ENCODE measurements at places on chromosomes 16 and 17.
A peak's percentile ranks its signal among the peaks of the same experiment; 100 is the strongest.

DNA sequence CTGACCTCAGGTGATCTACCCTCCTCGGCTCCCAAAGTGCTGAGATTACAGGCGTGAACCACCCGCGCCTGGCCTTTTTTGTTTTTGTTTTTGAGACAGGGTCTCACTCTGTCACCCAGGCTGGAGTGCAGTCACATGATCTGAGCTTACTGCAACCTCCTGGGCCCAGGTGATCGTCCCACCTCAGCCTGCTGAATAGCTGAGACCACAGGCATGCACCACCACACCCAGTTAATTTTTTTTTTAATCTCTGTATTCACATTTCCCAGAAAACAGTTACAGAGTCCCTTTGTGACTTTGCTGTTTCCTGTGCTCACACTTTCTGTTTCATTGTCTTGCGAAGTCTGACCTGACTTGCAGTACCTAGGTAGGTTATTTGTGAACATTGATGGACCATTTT, 2.7 kb downstream of the CLUAP1 start:
- peak; percentile 69 for DNase-seq

DNA sequence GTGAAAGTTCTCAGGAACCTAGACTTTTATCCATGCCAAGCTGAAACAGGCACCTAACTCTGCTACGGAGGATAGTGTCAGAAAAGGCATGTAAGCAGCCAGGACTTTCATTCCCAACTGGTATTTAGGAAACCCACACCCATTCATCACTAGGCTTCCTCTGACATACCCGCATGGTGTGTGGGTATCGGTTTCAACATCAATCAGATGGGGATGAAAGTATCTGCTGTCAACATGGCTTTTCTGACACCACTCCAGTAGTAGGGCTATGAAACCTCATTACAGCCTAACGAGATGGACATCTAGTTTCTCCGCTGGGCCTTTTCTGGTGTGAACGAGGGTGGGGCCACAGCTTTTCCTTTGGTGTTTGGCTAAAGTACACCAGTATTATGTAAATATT, 1178.3 kb downstream of the CDH11 start:
- no peak for DNase-seq

DNA sequence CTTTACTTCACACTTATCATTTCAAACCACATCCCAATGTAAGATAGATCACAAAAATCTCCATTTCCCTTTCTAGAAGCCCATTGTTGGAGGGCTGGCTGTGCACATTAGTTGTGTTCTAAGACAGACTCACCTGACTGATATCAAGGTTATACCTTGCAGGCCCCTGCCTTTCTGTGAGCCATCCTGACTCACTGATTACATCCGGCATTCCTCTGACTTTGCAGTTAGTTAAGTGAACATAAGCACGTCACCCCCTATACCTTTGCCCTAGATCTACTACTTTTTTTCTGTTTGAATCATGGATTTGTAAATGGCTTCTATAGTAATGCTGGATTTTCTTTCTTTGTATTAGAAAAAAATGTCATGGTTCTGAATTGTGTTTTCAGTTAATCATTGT, 78.3 kb downstream of the TANGO6 start:
- DNase-seq, result no peak

- no peak for DNase-seq
These were observed 612.6 kb upstream of the C16orf82 start for GRCh38 chr16:26454102-26454501.

DNA sequence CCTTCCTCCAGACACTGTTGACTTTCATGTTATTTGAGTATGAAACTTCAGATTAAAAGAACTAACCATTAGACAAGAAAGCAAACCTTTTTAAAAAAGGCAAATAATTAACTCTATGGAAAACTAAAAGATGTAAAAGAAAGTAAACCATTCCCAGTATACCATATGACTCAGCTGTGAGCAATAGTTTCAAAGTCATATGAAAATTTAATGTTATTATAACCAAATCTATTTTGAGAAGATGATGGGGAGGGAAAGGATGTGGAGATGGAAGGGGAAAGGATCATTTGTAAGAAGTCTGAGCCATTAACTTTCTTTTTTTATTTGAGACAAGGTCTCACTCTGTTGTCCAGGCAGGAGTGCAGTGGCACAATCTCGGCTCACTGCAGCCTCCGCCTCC, 131.8 kb downstream of the IRX5 start:
- DNase-seq, result no peak

DNA sequence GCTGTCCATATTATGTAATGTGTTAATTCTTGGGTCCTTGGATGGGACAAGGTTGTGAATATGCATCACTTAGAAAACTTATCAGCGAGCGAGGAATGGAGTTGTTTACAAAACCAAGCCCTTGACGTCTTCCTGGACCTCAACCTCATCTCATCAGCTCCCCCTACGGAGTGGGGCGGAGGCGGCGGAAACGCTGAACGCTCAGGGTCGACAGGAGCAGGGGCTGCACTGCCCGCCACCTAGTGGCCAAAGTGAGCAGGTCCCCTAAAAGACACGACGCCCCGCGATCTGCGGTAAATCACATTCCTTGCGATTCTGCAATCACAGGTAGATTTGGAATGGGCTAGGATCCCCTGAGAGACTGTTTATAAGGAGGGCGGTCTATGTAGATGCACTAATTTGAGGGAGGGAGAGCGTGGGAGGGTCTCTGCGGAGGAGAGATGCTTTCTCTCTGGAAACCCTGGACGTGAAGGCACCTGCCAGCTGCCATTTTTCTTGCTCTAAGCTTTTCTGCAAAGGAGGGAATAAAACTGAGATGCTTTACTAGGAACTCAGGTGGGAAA, 5.4 kb upstream of the ICAM2 start:
- DNase-seq, result peak; percentile 95

- no peak for DNase-seq
These were observed 726 bp upstream of the SLC13A5 start for GRCh38 chr17:6713918-6714271.

GRCh38 chr17:41736983-41737679, 2.7 kb upstream of the HAP1 start:
- DNase-seq, result no peak

- no peak for DNase-seq
These were observed 13.9 kb downstream of the OTOP3 start for GRCh38 chr17:74949455-74950115.

DNA sequence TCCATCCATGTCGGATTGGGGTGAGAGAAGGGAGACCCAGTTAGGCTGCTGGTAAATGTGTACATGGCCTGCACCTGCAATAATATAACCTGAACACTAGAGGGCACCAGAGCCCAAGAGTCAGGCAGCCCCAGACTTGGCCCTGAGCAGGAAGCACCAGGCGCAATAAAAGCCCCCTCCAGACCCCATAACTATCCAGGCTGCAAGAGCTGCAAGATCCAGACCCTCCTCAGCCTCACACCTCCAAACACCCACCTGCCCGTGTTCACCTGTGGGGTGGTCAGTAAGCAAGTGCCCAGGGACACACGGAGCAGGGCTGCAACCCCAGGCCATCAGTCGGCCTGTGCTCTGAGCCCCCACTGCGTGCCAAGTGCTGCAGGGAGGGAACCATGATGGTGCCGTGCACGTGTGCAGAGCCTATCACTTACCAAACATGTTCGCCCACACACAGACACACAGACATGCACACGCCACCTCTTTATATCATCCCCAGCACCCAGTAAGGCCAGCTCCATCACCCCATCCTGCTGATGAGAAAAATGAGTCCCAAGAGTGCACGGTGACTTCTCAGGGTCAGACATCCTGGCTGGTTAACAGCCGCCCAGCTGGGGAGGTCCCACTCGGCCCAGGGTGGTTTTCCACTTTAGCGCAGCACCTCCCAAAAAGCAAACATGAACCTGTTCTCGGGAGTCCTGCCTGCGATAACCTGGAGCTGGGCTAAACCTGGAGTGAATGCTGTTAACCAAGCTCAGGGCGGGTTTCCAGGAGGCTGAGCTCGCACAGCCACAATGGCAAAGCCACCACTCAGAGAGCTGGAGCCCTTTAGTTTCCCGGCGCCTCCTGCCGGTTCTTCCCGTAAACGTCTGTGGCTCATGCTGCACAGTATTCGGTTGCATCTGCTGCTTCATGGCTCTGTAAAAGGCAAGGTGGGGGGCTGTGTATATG, 439.8 kb downstream of the SOX9 start:
- peak; percentile 34 for DNase-seq

DNA sequence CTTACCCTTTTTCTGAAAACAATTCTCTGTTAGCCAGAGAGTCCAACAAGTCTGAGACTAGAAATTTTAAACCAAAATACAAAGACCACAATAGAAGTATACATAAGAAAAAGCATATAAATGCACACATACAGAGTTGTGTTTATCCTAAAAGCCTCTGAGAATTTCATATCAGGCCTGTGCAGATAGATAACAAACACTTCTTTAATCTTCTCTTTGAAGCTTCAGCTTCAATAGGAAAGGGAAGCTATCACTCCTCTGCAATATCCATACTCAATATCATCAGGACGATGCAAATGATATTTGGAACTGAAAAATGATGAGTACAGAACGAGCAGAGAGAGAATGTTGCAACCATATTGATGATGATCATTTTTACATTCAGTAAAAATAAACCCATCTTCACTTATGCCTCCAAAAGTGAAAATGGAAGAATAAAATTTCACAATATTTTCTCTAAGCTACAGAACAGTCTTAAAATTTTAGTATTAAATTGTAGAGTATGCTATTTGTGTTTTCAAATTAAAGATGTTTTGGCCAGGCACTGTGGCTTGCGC, 61.6 kb downstream of the SKAP1 start:
- DNase-seq, result no peak

GRCh38 chr16:3829631-3830536, 50.6 kb downstream of the CREBBP start:
- DNase-seq, result no peak

DNA sequence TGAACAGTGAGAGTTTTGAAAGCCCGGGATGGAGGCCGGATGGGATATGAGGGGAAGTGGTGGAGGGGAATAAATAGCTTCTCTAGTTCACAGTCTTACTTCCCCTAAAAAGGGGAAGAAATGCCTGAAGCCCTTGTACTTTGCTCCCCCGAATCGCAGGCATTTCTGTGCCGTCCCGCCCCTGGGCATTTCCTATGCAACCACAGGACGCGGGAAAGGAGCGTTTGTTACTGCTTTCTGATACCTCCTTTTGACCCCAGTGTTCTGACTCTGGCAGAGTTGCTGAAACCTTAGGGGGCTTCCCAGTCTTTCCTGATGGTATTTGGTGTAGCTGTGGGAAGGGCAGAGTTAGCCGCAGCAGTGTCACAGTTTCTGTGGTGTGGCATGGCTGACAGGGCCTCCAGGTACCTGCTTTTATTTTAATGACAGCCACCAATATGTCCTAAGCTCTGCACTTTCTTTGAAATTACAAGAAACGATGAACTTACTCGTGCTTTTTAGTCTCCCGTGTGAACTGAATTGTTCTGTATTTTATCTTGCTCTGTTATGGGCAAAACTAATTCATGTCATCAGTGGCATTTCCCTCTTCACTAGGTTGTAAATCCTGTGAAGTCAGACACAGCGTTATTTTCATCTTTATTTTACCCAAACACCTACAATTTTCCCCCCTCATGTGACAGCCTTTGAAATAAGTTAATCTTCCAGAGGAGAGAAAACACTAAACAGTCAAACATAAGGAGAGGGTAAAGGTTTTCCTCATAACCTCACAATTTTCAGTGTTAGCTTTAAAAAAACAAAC, 27.1 kb downstream of the USP10 start:
- DNase-seq, result peak; percentile 37

GRCh38 chr16:3065069-3065741, at the start of gene IL32:
Gene IL32, plus strand, starts transcription at chr16:3065640. Its CDS starts 172 bp downstream, at chr16:3065812.
- DNase-seq, result peak; percentile 69

DNA sequence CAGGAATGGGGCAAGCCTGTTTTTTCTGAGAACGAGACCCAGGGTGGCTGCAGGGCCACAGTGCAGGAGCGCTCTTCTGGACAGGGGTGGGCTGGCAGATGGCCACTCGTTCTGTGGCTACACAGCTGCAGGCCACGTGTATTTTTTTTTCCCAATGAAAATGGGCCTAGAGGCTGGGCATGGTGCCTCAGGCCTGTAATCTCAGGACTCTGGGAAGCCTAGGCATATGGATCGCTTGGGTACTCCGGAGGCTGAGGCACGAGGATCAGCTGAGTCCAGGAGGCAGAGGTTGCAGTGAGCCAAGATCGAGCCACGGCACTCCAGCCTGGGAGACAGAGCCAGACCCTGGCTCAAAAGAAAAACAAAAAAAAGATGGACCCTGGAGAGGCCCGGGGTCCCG, 6.8 kb downstream of the UNKL start:
- no peak for DNase-seq

- no peak for DNase-seq
These were observed 14.8 kb upstream of the AURKB start for GRCh38 chr17:8224891-8225812.

DNA sequence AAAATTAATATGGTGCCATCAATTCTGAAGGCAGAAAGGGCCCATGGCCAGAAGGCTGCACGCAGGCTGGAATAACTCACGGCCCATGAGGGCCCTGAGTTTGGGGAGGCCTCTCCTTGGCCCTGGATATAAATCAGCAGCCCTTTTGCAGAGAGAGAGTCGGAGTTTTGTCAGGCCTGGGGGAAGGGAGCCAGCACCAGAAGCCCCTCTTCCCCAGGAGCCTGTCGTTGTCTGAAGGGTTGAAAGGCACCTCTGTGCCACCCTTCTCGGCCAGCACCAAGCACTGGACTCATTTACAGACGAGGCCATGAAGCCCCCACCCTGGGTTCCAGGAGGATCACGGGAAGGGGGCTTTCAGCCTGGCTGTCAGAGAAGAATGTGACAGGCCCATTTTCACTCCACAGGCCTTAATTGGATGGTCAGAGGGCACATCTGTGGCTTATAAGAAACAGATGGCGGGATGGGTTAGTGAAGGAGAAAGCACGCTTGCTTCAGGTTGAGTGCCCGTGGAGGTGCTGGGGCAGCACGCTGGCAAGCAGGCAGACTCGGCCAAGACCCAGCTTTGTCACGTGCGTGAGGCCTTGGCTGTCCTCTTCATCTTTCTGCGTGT, 140.6 kb downstream of the CLEC16A start:
- DNase-seq, result no peak

GRCh38 chr16:85380002-85380395, 233.1 kb upstream of the GSE1 start:
- DNase-seq, result no peak

DNA sequence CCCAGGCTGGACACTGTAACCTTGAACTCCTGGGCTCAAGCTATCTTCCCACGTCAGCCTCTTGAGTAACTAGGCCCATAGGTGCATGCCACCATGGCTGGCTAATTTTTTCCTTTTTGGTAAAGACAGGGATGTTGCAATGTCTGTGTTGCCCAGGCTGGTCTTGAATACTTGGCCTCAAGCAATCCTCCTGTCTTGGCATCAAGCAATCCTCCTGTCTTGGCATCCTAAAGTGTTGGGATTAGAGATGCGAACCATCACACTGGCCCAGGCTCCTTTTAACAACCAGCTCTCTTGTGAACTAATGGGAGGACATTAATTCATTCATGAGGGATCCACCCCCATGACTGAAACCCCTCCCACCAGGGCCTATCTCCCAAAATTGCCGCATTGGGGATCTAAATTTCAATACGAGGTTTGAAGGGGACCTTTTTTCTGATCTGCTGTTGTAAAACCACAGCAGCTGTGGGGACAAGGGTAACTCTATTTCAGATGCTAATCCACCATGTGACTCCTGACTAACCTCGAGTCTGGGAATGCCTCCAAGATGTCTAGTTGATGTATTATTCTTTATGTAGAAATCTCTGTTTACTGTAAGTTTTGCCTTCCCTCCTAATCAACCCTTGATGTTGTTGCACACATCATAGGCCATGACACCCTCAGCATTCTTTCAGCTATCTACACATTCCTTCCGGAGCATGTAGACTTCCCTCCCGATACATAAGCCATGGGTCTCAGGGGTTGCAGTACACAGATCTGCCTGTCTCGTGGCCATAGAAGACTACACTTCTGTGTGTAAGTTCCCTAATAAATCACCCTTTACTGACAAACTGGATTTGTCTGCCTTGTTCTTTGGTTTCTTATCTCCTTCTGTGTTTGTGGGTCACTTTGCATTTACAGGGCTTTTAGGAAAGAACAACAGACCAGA, 37.6 kb downstream of the RNF112 start:
- no peak for DNase-seq
